Left renal pelvis (tissue), 4 donors: ENCODE measurements at places on chromosomes 2 and 18.

GRCh38 chr18:156514-157230 lies 1.7 kb upstream of the USP14 start:
- no peak for DNase-seq

- no peak for DNase-seq
Observed at GRCh38 chr18:13269521-13270011, 51.0 kb downstream of the LDLRAD4 start.

DNA sequence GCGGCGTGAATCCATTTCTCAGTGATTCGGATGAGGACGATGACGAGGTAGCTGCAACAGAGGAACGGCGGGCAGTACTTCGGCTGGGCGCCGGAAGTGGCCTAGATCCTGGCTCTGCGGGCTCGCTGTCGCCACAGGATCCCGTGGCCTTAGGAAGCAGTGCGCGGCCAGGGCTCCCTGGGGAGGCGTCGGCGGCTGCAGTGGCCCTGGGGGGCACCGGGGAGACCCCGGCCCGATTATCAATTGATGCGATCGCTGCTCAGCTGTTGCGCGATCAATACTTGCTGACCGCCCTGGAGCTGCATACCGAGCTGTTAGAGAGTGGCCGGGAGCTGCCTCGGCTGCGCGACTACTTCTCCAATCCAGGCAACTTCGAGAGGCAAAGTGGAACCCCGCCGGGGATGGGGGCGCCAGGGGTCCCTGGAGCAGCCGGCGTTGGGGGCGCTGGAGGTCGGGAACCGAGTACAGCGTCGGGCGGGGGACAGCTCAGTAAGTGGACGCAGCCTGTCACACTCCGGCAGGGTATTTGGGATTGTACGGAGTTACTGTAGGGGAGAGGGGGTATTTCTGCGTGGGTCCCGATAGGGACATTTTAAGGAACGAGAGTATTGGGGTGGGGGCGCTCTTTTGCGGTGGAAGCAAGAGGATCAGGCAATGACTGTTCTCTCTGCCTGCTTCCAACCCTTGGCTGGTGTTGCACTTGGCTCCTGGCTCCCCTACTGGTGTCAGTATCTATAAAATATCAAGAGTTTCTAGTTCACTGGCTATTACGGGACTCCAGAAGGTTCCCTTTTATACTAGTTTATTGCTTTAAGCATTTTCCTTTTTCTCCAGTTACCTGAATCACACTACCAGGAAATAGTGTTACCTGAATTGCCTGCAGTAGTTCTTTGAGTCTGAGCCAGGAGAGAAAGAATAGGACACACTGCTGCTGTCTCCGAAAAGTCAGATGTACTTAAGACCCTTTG lies 772 bp downstream of the RELCH start:
- DNase-seq, result no peak

GRCh38 chr2:16050261-16050907 lies 110.0 kb downstream of the MYCN start:
- DNase-seq, result no peak

GRCh38 chr18:42798606-42799170 lies 316.8 kb downstream of the RIT2 start:
- no peak for DNase-seq
